ENCODE measurements at places on chromosomes 1 and 21.
A peak's percentile ranks its signal among the peaks of the same experiment; 100 is the strongest.

- no peak for DNase-seq
Measured at GRCh38 chr1:212536586-212536985, 72.0 kb upstream of the ATF3 start.

DNA sequence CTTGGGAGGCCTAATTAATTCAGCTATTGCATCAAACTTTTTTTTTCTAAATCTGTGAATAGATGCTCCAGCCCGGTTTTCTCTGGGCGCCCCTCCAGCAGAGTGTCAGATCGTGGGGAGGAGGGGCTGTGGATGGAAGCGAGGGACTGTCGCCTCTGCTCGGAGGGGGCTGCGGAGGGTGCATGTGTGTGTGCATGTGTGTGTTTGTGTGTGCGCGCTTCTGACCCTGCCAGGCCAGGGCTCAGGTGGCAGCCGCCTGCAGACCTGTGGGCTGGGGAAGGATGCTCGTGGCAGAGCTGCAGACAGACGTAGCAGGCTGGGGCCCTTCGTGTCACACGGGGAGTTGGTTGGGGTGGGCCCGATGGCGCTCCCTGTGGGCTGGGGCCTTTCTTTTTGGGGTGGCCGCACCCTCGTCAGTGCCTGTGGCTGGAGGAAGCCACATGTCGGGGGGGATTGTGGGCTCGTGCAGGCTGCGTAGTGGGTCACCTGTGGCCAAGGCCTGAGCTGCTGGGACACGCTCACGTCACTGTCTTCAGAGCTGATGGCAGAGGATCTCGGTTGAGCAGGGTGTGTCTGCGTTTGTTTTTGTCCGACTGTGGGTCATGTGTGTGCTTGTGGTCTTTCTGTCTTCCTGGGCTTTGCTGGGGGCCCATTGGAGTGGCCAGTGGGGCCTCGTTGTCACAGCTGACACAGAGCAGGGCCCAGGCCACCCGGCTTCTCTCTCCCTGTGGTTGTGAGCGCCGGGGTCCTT, 2.8 kb downstream of the SKI start:
- no peak for DNase-seq

GRCh38 chr1:87330885-87331364, 2.2 kb downstream of the LMO4 start:
- DNase-seq, result no peak

DNA sequence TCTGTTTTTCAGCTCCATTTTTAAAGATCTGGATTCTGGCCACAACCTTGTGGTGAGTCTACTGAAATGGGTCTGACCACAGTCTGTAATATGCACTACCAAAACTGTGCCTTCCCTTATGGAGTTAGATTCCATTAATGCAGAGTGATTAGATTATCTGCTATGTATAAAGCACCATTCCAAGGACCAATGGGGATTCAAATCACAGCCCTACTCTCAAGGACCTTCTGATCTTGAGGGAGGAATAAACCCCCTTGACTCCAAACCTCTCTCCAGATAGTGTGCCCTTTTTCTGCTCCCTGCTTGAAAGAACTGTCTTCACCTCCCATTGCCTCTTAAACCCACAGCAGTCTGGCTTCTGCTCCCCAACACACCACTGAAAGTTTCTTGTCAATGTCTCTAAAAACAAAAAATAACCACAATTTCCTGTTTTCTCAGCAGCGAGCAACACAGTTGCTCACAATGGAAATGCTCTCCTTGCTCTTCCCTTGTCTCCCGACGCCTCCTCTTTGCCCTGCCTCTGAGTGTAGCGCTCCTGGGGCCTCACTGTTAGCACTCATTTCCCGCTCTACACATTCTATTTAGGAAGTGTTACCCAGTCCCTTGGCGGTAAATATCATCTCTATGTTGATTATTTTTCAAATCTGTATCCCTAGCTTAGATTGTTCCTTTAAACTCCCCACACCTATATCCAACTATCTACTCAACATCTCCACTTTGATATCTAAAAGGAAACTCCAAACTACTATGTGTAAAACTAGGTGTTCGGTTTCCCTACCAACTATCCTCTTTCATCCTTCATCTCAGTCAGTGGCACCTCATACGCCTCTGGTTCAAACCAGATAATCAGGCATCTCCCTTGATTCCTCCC, 13.6 kb downstream of the PCNX2 start:
- peak; percentile 88 for DNase-seq

GRCh38 chr1:37028981-37029617, 5.2 kb downstream of the GRIK3 start:
- DNase-seq, result peak; percentile 76

GRCh38 chr1:60589916-60590315, 492.4 kb upstream of the NFIA start:
- no peak for DNase-seq

- DNase-seq, result no peak
Measured at GRCh38 chr21:26406526-26406925, 166.6 kb downstream of the CYYR1 start.

Measured in MV-4-11 (cell line).